ENCODE measurements at places on chromosomes 5 and 9. TPM values are rescaled to one million over a fixed set of nuclear protein-coding genes. Genes with fewer than 3 reads are reported as not detected.

GRCh38 chr9:136965771-136966484 is 11.4 kb upstream of the PTGDS start:
- DNase-seq, result no peak

DNA sequence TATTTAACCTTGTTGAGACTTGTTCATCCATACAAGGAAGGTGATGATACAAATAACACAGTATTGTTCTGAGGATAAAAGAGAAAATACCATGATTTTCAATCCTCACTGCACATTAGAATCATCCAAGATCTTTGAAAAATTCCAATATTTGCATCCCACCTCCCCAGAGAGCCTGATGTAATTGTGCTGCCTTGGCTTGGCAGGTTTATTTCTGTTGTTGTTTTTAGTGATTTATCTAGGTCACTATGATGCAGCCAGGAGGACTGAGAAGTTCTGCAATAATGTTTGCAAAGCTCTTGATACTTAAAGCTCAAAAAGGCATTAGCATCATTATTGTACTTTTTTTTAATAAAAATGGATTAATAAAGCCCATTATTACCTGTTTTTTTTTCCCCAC is 67.0 kb upstream of the NMUR2 start:
- no peak for DNase-seq

DNA sequence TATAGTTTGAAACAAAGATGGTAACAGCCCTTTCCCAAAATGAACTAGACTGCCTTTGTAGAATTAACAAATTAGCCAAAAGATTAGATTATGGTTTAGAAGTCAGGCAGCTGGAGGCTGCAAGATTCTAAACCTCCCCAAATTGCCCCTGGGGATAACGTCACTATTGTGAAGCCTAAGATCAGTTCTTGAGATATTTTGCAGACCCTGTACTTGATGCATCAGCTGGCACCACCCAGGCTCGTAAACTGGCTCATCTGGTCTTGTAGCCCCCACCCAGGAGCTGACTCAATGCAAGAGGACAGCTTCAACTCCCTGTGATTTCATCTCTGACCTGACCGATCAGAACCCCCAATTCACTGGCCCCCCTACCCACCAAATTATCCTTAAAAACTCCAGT is 4.2 kb upstream of the SOWAHA start:
- no peak for DNase-seq

GRCh38 chr9:120642129-120642770 is 62.3 kb upstream of the CDK5RAP2 start:
- no peak for DNase-seq

DNA sequence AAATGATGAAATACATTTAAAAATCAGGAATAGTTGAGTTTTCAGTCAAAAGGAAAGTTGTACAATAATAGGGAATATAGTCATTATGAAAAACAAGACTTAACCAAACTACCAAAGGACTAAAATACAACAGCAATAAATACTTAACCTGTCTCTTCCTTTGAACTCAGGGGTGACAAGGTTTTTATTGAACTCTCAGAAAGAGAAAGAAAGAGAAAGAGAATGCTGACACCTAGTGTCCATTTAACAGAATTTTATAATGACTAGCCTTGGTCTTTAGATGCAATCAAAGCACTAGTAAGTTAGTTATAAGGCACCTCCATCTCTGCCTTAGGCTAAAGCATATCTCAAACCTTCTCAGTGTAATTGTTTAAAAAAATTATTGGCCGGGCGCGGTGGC is 47.5 kb downstream of the UIMC1 start:
- DNase-seq, result peak; percentile 22

DNA sequence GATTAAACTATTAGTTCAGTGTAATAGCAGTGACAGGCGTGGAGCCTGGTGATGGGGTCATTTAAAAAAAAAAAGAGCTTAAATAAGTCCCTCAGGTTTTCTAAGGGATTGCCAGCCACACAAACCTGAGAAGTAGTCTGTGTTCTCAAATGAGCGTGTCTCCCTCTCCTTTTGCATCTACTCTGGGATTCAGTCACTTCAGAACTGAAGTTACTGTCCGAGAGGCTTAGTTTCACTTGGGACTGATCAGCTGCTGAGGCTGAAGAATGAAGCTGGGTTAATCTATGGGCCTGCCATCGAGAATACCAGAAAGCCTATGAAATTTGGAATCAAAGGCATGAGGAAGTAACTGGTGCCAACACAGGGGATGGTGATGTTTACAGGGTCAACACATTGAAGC is 310.1 kb downstream of the ADAMTS6 start:
- DNase-seq, result no peak

- no peak for DNase-seq
Measured at GRCh38 chr5:79642210-79642609, 30.0 kb downstream of the TENT2 start.

DNA sequence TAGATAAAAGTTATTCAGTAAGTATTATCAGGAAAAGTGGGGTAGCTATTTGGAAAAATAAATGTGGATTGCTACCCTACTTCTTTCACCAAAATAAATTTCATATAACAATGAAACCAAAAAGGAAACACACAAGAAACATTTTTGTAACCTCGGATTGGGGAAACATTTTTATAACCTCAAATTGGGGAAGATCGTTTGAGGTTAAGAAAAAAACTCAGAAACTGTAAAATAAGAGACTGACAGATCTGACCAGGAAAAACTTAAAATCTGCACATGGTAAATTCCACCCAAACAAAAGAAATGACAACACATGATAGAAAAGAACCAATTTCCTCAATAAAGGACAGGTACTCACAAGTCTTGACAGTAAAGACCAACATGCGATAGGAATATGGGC is 13.5 kb downstream of the EFCAB9 start:
- no peak for DNase-seq

DNA sequence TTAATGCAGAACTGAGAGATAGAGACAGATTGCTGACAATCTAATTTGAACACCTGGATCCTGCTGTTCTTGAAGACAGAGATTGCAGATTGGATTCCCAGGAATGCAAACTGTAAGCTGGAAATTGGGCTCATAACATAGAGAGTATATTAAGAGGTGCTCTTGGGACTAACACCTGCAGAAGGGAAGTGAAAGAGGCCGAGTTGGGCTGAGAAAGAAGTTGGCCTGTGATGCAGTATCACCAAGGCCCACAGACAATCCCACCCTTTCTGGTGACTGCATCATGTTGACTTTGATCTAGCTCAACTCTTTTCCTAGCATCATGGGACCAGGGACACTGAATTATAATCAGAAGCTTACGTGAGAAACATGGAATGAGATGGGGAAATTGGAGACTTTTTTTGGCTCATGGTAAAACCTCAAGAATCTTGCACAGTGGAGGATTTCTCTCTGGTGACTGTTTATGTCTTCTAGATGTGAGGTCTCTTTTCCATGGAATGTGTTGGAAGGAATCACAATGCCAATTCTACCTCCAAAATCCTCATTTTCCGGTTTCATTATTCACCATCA is 36.5 kb upstream of the NUDT12 start:
- no peak for DNase-seq

- DNase-seq, result no peak
Measured at GRCh38 chr9:36971935-36972488, 62.1 kb downstream of the PAX5 start.

DNA sequence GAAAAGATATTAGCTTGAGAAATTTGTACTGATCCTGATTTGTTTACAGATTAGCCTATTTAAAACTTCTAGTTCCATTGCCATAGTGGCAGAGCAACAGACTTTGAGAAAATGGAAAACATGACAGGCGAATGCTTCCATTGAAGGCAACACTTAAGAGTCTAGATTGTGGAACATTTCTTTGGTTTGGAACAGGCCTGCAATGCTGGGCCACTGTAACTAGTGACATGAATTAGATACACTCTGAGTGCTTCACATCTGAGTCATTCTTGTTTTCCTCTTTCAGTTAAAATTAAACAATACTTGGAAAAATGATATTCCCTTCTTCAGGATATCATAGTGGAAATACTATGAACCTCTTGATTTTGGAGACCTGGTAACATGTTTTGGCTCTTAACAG is 453.6 kb upstream of the TUSC1 start:
- peak; percentile 2 for DNase-seq

GRCh38 chr9:126618190-126618584 is 4.5 kb downstream of the LMX1B start:
- DNase-seq, result no peak

DNA sequence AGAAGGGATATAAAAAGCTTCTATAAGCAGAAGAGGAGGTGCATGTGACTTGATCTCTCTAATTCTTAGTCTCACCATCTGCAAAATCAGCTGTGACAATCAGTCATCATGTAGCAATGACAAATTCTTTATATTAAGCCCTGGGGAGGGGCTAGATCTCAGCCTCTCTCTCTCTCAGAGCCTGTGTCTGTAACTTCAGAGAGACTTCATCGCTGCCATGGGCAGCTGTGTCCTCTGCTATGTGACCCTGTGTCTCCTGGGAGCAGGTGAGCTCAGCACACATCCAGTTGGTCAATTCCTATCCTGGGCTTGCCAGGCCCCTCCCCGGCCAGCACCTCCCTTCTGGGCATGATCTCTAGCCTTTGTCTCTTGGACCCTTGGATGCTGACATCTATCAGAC is 109.6 kb downstream of the ANKRD18B start:
- DNase-seq, result no peak

FOXD4L6 gene
- total RNA-seq, result not detected

GAS1 gene
- total RNA-seq, result 2.3 TPM

WDR31 gene
- total RNA-seq, result 0.99 TPM

FAF2 gene
- total RNA-seq, result 44.9 TPM

SHROOM1 gene
- total RNA-seq, result 12.1 TPM

ZNF883 gene
- total RNA-seq, result 4.1 TPM
